ENCODE measurements at places on chromosomes 7 and 10.

GRCh38 chr10:118501637-118502440 lies 93.6 kb downstream of the PRLHR start:
- DNase-seq, result no peak

- DNase-seq, result no peak
Measured at GRCh38 chr10:99888622-99889021, 106.2 kb downstream of the ABCC2 start.

- no peak for DNase-seq
Measured at GRCh38 chr7:19369806-19370205, 224.6 kb upstream of the FERD3L start.

- no peak for DNase-seq
Measured at GRCh38 chr10:18238870-18239485, 98.8 kb downstream of the CACNB2 start.

GRCh38 chr7:50085344-50085743 lies 7.7 kb downstream of the ZPBP start:
- no peak for DNase-seq

DNA sequence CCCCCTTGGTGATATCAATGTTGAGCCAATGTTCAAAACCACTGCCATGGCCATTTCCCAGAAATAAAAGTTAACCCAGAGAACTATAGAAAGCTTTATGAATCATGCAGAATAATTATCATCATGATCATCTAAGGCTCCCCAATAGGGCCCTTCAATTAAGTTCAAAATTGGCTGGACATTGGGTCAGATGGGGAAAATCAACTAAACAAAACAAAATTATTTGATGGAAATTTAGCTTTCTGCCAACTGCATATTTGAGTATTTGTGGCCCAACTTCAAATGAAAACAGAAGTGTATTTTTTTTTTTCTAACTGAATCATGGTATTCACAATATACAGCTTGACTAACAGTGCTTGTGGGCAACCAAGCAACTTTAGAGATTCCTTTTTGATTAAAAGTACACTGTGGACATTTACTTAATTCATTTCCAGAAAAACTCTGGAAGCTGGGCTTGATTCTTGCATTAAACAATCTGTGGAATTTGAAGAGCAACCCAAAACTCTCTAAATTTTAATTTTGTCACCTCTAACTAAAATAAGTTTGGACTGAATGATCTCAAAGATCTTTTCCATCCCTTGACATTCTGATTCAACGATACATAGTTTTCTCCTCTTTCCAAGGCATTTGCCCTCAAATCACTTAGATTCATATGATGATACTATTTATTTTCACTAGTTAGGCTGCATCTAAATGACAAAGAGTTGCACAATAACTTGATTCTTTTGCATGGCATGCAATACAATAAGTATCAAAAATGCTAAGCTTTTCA lies 203.2 kb downstream of the AHR start:
- no peak for DNase-seq

DNA sequence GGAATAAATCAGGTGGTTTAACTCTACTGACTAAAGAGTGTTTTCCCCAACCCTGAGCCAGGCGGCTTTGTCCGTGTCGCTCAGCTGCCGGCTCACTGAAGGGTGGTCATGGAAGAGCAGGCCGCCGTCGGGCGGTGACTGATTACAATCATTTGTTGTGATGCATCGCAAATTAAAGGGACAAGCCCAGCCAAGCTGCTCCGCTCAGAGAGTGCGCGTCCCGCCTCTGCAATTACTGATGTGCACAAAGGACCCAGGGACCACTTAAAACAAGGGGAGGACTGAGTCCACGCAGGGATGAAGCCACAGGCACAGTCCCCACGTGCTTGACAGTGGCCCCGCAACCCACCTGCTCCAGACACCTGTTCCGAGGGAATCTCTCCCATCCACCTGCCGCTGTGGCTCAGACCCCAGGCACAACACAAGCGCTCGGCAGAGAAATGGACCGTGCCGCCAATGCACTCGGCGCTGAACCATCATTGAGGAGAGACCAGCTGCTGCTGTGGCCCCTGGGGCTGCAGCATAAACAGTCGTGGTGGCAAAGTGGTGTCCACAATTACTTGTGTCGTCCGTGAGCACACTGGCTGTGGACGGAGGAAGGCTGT lies 526.5 kb downstream of the PTPRN2 start:
- no peak for DNase-seq

- DNase-seq, result no peak
Measured at GRCh38 chr7:19410691-19411090, 265.5 kb upstream of the FERD3L start.

GRCh38 chr10:3790272-3790671 lies 5.3 kb upstream of the KLF6 start:
- DNase-seq, result no peak

DNA sequence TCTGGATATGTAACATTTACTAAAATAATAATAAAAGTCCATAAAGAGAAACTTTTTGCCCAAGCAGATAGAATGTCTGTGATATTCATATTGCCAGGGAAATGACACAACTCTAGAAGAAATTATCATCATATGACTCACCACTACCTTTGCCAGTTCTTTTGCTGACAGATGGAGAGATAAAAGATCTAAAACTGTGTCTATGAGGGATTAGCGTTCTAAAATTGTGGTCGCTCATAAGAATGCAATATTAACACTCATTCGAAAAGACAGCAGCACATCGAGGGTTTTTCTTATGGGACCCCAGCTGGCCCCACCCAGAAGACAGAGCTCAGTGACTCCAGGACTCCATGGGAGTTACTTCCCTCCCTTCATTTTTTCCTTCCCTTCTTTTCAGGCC lies 16.6 kb upstream of the LANCL2 start:
- no peak for DNase-seq

DNA sequence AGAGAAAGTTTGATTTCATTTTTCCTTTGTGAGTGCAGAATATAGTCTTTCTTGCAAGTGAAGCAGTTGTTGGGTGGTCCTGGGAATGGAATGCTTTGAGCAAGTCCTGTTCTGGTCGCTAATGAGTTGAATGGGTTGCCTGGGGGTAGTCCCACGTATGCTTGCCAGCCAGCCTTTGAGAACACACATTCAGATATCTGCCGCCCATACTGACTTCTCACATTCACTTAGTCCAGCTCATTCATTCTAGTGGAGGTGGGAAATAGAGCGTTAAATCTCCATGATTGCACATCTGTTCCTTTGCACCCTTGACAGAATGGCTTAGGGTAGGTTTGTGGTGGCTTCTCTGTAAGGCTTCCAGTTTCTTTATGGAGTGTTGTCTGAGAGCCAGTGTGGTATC lies 256.6 kb downstream of the SORCS3 start:
- DNase-seq, result no peak

DNA sequence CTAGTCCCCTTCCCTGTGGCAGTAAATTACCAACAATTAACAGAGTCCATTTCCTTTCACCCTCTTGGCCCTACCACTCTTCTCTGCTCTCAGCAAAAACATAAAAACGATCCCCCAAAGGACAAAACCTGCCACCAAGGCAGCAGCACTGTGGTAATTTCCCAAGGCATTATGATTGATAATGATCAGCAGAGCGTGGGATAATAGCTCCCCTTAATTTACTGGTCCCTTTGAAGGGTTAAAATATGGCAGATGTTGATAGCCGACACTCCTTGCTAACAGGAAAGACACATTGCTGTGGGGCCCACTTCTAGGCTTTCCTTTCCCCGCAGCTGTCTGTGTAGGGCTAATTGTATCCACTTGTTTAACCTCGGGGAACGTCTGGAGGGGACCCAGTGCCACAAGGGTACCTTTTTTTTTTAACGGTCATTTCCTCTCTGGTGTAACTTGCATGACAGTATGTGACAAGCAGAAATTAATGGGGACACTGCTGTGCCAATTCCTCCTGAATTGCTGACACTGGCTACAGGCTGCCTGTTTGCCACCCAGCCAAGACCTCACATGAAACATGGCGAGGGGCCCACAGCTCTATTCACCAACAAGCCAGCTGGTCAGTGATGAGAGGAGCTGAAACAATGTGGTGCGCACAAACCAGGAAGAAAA lies 81.3 kb downstream of the CDK6 start:
- peak; percentile 68 for DNase-seq

- no peak for DNase-seq
Measured at GRCh38 chr7:129136887-129137642, 7.4 kb upstream of the TSPAN33 start.
